ENCODE measurements at places on chromosomes 4 and X.

GRCh38 chr4:76504613-76505465, 69.8 kb downstream of the SHROOM3 start:
- peak; percentile 26 for DNase-seq

DNA sequence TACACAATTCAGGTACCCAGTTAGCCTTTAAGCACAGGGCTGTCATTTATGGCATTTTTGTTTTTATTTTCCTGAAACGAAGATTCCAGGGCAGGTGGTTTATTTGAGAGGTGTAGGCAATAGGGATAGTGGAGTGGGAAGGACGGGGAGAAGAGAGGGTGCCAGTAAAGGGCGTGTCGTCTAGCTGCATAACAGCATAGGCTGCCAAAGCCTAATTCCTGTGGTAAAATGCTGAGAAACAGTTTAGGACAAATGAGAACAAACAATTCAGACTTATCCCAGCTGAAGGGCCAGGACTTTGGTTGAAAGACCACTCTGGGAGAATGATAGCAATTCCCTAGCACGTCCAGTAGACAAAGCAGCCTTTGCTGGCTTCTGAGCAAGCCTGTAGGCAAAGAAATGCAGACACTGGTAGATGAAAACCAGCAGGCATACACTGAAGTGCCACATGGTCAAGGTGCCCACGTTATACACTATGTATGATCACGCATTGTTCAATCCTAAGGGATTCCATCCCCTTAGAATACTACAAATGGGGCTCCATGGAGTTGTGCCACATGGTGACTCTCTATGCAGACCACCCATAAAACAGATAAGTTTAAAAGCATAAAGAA, 70.6 kb downstream of the PKD2 start:
- no peak for DNase-seq

DNA sequence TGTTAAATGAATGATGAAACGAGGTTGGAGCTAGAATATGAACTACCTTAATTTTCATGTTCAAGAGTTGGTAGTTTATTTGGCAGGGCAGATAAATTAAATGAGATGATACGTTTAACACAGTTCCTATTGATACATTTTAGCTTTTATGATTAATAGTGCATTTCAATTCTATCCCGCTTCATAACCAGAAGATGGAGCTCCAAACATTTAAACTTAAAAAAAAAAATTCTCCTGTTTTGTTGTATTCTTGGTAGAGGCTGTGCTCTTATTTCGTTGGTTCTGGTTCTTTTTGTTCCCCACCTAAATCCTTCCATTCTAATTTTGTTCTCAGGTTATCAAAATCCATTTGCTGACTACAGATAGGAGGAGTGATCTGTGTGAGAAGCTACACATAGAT, 71.8 kb upstream of the PTPN13 start:
- no peak for DNase-seq

GRCh38 chrX:9072281-9072680, 38.4 kb upstream of the FAM9B start:
- no peak for DNase-seq

DNA sequence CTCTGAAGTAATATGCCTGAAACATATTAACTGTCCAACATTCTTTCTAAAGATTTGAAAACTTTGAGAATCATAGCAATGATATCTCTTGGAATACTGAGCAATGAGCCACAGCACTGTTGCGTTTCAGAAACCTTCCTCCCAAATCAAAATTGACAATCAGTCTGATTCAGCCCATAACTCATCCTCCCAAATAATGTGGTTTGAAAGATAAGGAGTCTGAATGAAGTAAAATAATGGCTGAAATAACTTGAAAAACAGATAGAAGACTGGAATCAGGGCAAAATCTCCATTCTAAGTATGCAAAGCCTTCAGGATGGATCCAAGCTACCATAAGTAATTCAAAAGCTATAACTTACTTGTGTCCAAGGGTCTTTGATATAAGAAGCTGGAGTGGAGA, 98.6 kb upstream of the PLS3 start:
- no peak for DNase-seq

DNA sequence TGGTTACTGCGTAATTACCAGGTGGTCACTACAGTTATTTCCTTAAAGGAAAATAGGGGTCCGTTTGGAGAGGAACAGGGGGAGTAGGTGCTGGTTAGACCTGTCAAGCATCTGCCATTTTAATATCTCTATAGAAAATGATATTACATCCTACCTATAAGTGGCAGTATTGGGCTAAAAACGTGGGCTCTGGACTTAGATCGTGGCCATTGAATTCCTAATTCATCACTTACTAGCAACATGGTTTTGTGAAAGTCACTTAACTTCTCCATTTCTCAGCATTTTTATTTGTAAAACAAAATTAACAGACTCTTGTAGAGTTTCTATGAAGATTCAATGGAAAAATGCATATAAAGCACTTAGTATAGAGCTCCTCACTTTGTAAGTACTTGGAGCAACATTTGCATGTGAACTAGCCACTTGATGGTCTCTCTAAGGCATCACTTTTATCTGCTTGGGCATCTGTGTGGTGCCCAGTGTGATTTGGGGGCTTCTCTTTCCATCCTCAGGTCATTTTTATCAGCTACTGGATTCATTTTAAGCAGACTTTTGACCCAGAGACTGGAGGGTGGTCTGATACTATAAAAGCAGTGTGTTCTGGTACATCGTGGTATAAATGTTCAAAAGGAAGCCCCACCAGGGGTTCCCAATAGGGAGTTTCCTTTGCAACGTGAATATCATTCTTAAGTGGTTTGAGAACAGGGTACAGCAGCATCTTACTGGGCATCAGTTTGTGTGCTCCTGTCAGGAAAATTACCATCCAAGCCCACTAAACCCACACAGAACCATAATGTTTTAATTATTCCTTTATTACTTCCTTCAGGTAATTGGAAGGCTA, 42.7 kb upstream of the RASSF6 start:
- no peak for DNase-seq

DNA sequence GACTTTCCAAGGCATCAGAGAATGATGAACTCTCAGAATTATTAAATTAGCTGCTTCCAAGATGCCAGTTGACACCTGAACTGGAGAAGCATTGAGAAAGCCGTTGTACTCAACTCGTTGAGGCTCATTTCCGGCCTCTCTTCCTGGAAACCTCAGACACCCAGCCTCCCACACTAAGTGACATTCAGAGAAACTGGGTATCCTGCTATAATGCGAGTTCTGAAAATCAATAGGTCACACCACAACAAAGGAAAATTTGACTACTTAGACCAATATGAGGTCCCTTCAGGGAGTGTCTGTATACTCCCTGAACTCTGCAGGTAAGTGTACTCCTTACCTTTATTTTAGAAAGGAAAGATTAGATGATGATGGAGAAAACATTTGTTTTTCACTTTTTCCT, 51.2 kb downstream of the ENPEP start:
- no peak for DNase-seq
